ENCODE measurements at places on chromosomes 12 and 14.

DNA sequence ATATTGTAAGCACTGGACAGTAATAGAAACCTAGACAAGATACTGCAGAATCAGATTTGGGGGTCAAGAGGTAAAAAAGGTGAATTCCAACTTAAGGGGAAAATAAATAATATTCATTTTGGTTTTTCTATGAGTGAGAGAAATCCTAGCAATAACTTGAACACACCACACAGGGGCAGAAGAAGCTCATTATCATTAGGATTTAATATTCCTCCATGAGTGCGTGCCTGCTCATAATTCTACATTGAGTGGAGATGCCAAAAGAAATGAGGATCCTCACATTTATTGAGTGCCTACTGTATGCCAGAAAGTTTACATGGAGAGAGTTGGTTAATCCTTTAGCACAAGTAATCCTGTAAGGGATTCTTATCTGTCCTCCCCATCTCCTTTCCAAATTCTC is 40.5 kb upstream of the C14orf132 start:
- H3K27me3 ChIP-seq: peaks cover 7% of the 10 kb centered on the region
- peaks cover 2% of the 10 kb centered on the region for H3K36me3 ChIP-seq
- H3K27ac ChIP-seq: no peak overlapping the region
- H3K4me3 ChIP-seq: no peak overlapping the region
- peaks cover 10% of the 10 kb centered on the region for H3K4me1 ChIP-seq
- no peak for DNase-seq

DNA sequence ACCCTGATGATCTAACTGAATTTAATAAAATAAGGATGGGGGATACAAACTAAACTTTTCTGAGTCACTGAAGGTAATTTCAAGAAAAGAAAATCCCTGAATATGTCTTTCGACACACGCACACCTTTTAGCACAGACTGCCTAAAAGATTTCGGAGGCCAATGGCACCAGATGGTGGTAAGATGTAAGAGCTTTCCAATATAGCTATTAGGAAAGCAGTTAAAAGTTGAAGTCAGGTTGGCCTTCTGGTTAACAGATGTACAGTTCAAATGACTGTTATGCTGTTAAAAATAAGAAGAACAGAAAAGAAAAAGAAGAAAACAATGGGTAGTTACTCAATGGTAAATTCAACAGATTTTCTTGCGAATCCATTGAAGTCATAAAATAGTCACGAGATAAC is 80.7 kb upstream of the KRR1 start:
- no peak overlapping the region for H3K27ac ChIP-seq
- DNase-seq: no peak
- H3K36me3 ChIP-seq: no peaks in the 10 kb centered on the region
- H3K4me3 ChIP-seq: no peak overlapping the region
- peaks cover 7% of the 10 kb centered on the region for H3K4me1 ChIP-seq

- no peaks in the 10 kb centered on the region for H3K4me1 ChIP-seq
- H3K27ac ChIP-seq: no peak overlapping the region
- no peak overlapping the region for H3K4me3 ChIP-seq
- peaks cover 4% of the 10 kb centered on the region for H3K36me3 ChIP-seq
- no peak for DNase-seq
- no peaks in the 10 kb centered on the region for H3K27me3 ChIP-seq
These were observed 35.2 kb downstream of the RILPL1 start for GRCh38 chr12:123498126-123498825.

DNA sequence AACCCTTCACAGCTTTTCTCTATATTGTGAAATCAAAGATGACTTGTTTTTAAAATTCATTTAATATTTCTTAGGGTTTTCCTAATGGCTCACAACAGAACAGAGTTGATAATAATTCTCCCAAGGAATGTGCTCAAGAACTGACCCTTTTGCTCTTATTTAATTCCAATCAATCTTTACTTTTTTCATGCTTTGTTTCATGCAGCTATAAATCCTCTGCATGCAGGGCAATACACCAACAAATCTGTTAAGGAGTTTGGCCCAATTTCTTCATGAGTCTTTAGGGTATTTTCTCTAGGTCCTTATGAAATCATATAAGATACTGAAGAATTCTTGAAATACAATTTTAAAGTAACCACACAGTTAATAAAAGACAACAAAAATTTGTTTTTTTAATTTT is 264.2 kb downstream of the SLC6A15 start:
- no peaks in the 10 kb centered on the region for H3K27me3 ChIP-seq
- H3K4me1 ChIP-seq: peaks cover 5% of the 10 kb centered on the region
- no peak for DNase-seq

- no peaks in the 10 kb centered on the region for H3K4me1 ChIP-seq
- H3K36me3 ChIP-seq: peaks cover 22% of the 10 kb centered on the region
- no peak overlapping the region for H3K4me3 ChIP-seq
- no peaks in the 10 kb centered on the region for H3K27me3 ChIP-seq
- no peak for DNase-seq
- no peak overlapping the region for H3K27ac ChIP-seq
These were observed 23.2 kb downstream of the PCNX4 start for GRCh38 chr14:60114881-60115280.

Measured in WTC11 (cell line).